ENCODE measurements at places on chromosomes 11 and 22.

DNA sequence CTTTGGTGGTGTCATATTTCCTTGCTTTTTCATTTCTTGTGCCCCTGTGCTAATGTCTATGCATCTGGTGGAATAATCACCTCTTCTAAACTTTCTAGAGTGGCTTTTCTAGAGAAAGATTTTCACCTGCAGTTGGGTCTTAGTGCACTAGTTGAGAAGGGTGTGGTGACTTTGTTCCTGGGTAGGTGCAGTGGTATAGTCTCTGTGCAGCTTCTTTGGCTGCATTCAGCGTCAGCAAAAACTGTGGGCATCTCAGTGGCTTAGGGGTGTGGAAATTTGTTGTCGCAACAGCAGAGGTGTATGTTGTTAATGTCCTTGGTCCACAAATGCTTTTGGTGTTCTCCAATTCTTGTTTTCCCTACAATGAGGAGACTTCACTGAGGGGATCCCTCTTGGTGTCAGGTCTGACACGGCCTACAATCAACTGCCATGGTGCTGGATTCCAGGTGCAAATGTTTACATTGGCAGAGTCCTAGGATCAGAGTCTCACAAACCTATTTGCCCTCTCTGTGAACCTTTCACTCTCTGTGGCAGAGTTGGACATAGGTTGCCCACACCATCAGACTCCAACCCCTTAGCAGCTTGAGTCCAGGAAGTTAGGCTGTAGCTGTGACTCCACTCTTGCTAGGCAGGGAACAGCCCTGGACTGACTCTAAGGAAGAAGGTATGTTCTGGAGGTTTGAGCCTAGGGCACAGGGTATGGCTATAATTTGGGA lies 48.8 kb downstream of the GDPD4 start:
- DNase-seq: no peak

DNA sequence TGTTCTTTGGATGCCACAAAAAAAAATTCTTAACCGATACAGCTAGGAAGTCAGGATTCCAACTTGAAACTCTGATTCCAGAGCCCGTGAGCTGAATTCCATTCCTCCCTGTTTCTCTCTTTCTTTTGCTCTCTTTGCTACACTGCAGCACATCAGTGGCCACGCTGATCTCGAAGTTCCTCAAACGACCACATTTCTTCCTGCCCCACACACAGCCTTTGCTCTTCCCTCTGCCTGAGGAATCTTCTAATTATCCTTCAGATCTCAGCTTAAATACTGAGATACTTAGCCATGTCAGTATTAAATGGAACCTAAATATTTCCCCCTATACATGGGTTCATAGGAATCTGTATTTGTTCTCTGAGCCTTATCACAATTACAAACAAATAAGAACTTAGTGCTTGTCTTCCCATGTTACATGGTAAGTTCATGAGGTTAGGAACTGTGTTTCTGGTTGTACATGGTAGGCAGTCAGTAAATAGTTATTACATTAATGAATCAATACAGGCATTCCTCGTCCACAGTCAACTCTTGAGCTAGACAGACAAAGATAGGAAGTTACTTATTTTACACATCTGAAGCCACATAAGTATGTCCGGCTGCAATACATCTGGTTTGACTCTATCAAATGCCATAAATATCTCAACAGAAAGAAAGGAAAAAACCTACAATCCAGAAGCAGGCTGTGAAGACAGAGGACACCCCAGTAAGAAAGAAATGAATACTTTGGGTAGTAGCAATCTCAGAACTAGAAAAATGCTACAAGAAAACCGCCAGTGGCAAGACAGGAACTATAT lies 86.6 kb downstream of the MAML2 start:
- no peak for DNase-seq

DNA sequence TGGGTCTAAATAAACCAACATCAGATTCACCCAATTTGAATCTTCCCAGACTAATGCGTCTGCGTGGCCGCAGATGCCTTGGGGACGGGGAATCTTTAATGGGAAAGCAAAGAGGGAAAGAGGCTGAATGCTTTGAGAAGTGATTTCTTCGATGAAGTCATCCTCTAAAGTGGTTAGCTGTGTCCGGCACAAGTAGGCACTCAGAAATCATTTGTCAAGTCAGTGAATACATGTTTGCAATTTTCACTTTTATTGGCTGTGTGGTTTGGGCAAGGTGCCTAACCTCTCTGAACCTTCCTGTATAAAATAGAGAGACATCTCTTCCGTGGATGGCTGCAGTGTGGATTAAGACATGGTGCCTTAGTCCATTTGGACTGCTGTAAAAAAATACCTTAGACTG lies 19.7 kb upstream of the IFT27 start:
- DNase-seq: no peak

GRCh38 chr22:48886604-48887393 lies 940.9 kb downstream of the BRD1 start:
- no peak for DNase-seq

DNA sequence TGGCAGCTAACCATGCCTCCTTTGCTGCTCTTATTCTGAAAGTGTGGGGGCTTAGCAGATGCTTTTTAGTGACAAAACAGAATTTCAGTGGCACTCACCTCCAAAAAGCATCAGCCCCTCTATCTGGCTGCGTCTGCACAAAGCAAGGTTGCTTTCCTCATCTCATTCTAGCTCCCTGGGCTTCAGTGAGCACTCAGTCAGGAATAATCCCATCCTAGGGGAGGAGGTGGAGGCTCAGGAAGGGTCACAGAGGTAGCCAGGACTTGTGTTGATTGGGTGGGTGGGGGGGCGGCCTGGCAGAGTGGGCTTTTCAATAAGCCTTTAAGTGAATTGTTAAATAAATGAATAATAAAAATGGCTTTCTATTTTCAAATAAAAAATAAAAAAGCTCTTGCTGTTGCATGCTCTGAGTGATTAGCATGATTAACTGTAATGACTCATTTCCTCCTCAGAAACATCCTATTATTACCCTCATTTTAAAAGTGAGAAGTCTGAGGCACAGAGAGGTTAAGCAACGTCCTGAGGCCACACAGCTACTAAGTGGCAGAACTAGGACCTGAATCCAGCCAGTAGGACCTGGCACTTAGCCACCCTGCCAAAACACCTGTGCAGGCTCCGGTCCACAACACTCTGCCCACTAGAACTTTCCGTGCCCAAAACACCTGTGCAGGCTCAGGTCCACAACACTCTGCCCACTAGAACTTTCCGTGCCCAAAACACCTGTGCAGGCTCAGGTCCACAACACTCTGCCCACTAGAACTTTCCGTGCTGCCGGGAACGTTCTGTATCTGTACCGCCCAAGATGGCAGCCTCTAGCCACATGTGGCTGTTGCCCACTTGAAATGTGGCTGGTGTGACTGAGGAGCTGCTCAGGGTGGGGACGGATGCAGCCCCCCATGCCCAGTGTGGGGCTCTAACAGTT lies 5.5 kb downstream of the B3GAT1 start:
- no peak for DNase-seq

All from hindlimb muscle (tissue), 1 donor.